Osteoblast (primary cell): ENCODE measurements at places on chromosomes 12 and 14. TPM values are rescaled to one million over a fixed set of nuclear protein-coding genes. Genes with fewer than 3 reads are reported as not detected.

The DCD gene
- total RNA-seq, result not detected in 2 replicates

The MYL6B gene
- total RNA-seq, result 49.8 and 53.9 TPM in 2 replicates

The SLC6A15 gene
- under 0.01 TPM in 1 of 2 replicates, not detected in the other for total RNA-seq

The EDDM3A gene
- total RNA-seq, result not detected in 2 replicates

The SLC25A47 gene
- total RNA-seq, result not detected in 2 replicates

The FAM181A gene
- total RNA-seq, result not detected in 2 replicates

The RNASE7 gene
- not detected in 2 replicates for total RNA-seq

The ZDHHC22 gene
- not detected in 2 replicates for total RNA-seq

The P3H3 gene
- 108 and 130 TPM in 2 replicates for total RNA-seq

The PRIMA1 gene
- not detected in 2 replicates for total RNA-seq

The IL31 gene
- total RNA-seq, result not detected in 2 replicates

The HOXC12 gene
- under 0.01 TPM in 1 of 2 replicates, not detected in the other for total RNA-seq

The ARG2 gene
- total RNA-seq, result 11.2 and 13.3 TPM in 2 replicates

The SLCO1A2 gene
- not detected in 2 replicates for total RNA-seq

The EIF2S3B gene
- 2.5 and 2.9 TPM in 2 replicates for total RNA-seq

The CFAP251 gene
- 4.3 and 7.4 TPM in 2 replicates for total RNA-seq

The PIANP gene
- total RNA-seq, result not detected in 2 replicates

The CLEC1B gene
- total RNA-seq, result not detected in 2 replicates

The CIT gene
- 8.8 and 10.1 TPM in 2 replicates for total RNA-seq

The CCDC175 gene
- not detected in 2 replicates for total RNA-seq

The DIO2 gene
- total RNA-seq, result 0.29 and 1.1 TPM in 2 replicates

The TAS2R8 gene
- total RNA-seq, result under 0.01 and 0.36 TPM in 2 replicates

The DYRK2 gene
- 43.4 and 44.5 TPM in 2 replicates for total RNA-seq

The SIRT4 gene
- total RNA-seq, result 1.1 and 1.2 TPM in 2 replicates

The INF2 gene
- 46.6 and 49.2 TPM in 2 replicates for total RNA-seq

The KCNK13 gene
- total RNA-seq, result not detected in 2 replicates

The SLC6A13 gene
- not detected in 2 replicates for total RNA-seq

The POC1B gene
- 10.9 and 24.8 TPM in 2 replicates for total RNA-seq

The GLIPR1L2 gene
- 0.29 and 0.36 TPM in 2 replicates for total RNA-seq

The CCNB1IP1 gene
- 42.7 and 45.4 TPM in 2 replicates for total RNA-seq

The TMEM52B gene
- not detected in 2 replicates for total RNA-seq

The RTL1 gene
- total RNA-seq, result not detected in 2 replicates

The MTERF2 gene
- total RNA-seq, result 3.6 and 3.8 TPM in 2 replicates

The SLC25A21 gene
- 0.29 and 0.72 TPM in 2 replicates for total RNA-seq

The VASH1 gene
- 4.0 and 5.6 TPM in 2 replicates for total RNA-seq

The SMCO2 gene
- total RNA-seq, result 0.72 and 0.88 TPM in 2 replicates

The GLI1 gene
- total RNA-seq, result 0.29 and 0.36 TPM in 2 replicates

The PLA2G1B gene
- not detected in 2 replicates for total RNA-seq
